ENCODE measurements at places on chromosomes 4 and X.

DNA sequence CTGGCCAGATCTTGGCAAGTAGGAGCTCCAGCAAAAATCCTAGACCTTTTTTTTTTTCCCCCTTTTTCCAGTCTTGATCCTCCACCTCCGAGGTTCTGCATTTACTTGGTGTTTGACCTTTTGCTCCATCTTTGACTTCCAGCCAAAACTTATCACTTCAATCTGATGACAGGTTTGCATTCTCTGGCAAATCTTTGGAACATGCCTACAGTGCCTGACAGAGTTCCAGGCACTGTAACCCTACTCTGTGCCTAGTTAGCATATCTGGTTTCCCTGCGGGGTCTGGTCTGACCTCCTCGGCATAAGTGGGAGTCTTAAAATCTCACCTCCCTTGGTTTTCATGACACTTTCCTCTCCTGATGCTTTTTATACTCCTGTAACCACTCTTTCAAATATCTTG, 39.4 kb upstream of the NR3C2 start:
- DNase-seq, result no peak

- DNase-seq, result no peak
Measured at GRCh38 chrX:137430984-137431475, 134.9 kb upstream of the ZIC3 start.

- DNase-seq, result no peak
Measured at GRCh38 chrX:13051529-13052172, 7.2 kb upstream of the FAM9C start.

- no peak for DNase-seq
Measured at GRCh38 chrX:95797344-95797743, 887.3 kb upstream of the DIAPH2 start.

DNA sequence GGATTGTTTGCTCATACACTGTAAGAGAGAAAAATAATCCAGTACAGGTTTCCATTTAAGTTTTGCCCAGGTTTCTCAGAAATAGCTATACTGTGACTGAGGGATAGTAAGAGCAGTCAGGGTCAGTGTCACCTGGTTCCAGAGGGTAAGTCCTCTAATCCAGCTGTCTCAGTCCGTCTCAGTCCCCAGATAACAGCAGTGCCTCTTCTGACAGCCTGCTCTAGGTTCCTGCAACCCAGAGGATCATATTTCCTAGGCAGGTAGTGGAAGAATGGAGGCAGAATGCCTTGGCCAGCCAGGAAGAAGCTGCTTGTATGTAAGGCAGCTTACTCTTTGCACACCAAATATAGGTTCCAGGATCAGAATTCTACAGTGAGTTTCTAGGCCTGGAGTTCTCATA, 22.6 kb upstream of the GNRHR start:
- no peak for DNase-seq

DNA sequence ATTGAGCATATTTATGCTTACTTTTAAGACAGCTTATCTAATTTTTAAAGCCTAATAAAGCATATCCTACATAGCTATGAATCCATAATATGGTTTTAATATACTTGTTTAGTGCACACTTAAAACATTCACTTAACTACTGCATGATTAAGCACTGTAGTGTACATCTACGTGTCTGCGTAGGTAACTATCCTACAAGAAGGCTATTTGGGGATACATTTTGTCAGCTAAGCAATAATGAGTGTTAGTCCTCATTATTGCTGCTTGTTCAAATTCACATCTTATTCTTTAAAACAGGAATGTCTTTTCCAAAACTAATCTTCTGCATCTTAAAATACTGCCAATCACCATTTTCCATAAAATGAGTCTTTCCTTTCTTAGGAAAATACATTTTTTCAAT, 38.6 kb downstream of the GASK1B start:
- DNase-seq, result no peak

- peak; percentile 4 for DNase-seq
Measured at GRCh38 chr4:18954538-18954937, 933.0 kb upstream of the LCORL start.
